ENCODE measurements at places on chromosomes 2 and 18.

GRCh38 chr2:29433920-29434319 is 318.7 kb downstream of the CLIP4 start:
- no peak for DNase-seq

- no peak for DNase-seq
Observed at GRCh38 chr2:158740127-158740526, 55.0 kb upstream of the DAPL1 start.

- DNase-seq = no peak
Observed at GRCh38 chr2:61789807-61790602, 63.9 kb downstream of the FAM161A start.

DNA sequence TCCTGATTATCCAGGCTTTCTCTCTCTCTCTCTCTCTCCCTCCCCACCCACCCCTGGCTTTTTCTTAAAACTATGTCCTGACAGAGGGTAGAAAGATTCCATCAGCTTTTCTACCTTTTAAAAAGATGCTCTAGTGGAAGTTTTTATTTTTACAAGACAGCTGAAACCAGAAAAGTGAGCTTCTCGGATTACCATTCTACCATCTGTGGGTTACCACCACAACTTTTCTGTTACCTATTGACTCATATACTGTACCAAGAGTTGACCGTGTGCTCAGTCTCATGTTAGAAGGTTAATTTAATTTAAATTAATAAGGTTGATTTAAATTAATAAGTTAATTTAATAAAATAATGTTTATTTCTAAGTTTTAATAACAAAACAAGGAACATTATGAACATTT is 137.6 kb downstream of the UPP2 start:
- no peak for DNase-seq

DNA sequence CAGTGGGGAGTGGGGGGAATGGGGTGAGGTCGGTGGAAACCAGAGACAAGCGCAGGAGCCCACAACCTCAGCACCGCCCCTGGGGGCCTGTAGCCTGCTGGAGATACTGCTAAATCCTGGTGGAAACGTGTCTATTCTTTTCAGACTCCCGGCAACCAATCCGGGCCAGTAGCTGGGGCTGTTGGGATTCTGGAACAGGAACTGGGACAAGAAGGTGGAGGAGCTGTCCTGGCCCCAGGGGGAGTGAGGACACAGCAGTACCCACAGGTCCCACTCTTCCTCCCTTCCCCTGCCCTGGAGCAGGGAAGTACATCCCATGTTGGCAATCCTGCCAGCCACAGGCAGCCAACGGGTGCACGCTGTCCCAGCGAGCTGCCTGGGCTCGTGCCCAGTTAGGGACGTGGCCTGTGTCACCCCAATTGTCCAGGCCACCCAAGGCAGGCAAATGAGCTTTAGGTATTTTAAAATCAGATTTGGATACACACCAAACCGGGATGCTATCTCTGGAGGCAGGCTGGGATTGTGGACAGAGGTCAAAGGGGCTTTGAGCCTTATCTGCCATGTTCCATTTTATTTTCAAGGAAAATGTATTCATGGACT is 51.8 kb downstream of the HS1BP3 start:
- DNase-seq = no peak

GRCh38 chr2:197805715-197806633 is 1.6 kb downstream of the PLCL1 start:
- DNase-seq = no peak

- DNase-seq = no peak
Observed at GRCh38 chr2:9260464-9260918, 53.9 kb downstream of the ASAP2 start.

GRCh38 chr2:64780041-64780440 is 126.3 kb upstream of the SERTAD2 start:
- no peak for DNase-seq

- no peak for DNase-seq
Observed at GRCh38 chr2:38600242-38600891, 2.4 kb downstream of the HNRNPLL start.

DNA sequence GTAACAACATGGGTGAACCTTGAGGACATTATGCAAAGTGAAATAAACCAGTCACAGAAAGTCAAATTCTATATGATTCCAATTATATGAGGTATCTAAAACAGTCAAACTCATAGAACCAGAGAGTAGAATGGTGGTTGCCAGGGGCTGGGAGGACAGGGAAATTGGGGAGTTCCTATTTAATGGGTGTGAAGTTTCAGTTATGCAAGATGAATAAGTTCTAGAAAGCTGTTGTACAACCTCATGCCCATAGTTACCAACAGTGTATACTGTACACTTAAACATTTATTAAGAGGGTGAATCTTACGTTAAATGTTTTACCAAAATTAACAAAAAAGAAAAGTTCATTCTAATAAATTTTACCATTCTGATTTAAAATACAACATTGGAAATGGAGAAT is 92.7 kb upstream of the WDSUB1 start:
- DNase-seq = no peak

DNA sequence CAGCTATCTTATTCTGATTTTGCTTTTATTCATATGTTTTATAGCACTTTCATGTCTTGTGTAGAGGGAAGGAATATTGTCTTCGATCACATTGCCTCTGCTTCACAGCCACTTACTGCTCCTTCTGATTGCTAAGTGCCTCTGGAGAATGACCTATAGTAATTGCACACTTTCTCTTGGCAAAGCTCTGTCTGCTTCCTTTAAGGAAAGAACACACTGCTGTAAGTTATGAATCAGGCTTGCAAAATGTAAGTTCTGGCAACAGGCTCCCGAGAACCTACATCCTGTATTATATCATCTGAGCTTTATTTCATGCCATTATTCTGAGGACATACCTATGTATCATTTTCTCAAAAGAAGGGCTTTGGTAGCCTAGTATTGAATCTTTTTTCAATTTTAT is 170.7 kb downstream of the ZNF804A start:
- DNase-seq = no peak

DNA sequence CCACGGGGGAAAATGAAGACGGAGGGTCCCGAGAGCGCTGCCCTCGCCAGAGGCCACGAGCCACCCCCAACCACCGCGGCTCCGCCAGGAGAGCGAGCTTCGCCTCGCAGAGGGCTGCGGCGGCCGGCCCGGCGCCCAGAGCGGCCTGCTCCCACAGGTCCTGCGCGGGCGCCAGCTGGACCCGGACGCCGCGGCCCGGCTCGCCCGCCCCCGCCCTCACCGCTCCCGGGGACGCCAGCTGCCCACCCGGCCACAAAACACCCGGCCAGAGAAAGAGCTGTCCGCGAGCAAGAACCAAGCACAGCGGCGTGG is 709 bp downstream of the PTPN2 start:
- no peak for DNase-seq

DNA sequence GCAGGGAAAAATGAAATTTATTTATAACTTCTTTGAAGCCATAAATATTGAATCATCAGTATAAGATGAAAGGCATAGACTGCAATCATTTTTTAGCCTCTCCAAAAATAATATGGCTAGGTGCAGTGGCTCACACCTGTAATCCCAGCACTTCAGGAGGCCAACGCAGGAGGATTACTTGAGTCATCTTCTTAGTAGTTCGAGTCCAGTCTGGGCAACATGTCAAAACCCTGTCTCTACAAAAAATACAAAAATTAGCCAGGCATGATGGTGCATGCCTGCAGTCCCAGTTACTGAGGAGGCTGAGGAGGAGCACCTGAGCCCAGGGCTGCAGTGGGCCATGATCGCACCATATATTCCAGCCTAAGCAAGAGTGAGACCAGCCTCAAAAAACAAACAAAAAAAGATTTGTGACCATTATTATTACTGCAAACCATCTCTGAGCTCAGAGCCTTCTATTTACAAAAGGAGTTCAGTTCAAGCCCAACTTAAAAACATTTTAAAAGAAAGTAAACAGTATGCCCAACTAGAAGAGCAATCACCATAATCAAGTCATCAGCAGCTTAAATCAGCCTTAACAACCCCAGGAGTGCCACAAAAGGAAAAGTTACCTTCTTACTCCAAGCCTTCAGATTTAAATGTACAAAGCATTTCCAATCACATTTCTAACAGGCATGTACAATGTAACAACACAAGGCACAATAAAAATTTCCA is 37.5 kb downstream of the KCNG3 start:
- no peak for DNase-seq

GRCh38 chr2:119179991-119180390 is 21.4 kb upstream of the C1QL2 start:
- no peak for DNase-seq

- DNase-seq = no peak
Observed at GRCh38 chr2:50726186-50726585, 305.7 kb downstream of the NRXN1 start.

All from stimulated activated CD8-positive, alpha-beta memory T cell treated with anti-CD3 and anti-CD28 coated beads, Interleukin-15, amount 100 ng/mL, for 48 hours (primary cell).